ENCODE measurements at places on chromosomes 4 and X.

DNA sequence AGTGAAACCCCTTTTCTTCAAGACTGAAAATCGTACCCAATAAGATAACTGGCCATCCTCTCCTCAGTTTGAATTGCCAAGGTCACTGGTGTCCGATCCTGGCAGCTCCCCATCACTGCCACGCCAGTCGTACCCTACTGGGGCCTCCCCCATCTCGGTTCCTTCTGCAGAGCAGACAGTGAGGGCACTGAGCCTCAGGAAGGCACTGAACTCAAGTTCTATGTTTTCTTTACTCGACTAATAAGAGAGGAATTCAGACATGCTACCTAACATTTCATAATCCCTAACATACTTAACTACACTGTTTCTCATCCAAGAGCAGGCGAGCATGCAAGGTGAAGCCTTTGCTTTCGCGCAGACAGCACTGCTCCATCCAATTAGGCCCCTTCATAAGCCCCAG, 23.4 kb downstream of the ZFYVE28 start:
- no peak for DNase-seq

DNA sequence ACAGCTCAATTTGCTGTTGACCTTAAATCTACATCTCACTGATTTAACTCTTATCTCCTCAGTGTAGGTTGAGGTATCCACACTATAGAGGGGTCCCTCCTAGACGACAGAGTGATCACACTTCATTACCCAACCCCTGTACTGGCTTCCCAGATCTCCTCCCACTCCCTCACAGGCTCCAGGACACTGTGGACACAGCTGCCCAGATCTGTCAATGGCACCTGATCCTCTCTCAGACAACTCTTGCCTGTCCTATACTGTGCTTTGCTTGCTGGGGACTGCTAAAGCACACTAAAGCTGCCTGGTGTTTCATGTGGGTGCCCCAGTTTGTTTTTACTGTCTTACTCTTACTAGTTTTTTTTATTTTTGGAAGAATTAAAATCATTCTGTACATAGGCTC, 27.9 kb downstream of the RAB40AL start:
- DNase-seq: no peak

DNA sequence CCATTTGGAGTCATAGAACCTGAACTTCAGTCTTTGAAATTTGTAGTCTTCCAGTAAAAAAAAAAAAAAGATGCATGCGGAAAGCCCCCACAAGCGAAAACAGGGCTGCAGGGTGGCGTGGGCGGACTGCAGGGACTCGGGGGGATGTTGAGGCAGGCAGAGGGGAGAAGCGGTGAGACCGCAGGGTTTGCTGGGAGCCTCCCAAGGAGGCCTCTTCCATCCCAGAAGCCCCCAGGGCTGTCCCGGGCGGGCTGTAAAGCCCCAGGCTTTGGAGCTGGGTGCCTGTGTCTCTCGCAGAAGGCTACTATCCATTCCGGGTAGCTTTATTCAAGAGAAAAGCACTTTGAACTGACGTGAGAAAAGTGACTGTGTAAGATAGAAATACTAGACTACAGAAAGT, 46.7 kb upstream of the TADA2B start:
- DNase-seq: no peak

- DNase-seq: peak; percentile 46
Observed at GRCh38 chr4:146340798-146341197, 126.5 kb downstream of the REELD1 start.

DNA sequence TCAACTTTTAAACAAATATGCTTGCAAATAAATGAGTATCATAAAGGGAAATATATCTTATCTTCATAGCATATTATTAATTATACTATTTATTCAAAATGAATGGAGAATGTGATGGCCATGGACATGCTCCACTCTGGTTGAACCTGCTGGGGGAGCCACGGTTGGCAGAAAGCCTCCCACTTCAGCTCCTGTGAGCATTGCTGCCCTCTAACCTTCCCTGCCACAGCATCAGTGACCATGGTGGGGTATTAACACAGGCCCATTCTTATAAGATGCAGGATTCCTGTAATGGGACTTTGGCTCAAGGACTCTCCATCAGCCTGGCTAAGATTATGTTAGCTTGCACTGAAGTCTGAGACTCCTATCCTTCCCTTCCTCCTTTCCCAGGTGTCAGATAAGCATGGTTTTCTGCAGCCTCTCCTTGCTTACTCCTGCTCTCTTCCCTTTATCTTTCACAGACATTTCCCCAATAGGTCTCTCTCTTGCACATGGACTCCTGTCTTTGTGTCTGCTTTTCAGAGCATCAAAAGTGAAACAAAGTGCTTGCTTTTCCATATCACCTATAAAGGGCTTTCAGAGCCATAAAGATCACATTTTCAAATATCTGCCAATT, 4.9 kb upstream of the ABRAXAS1 start:
- no peak for DNase-seq

DNA sequence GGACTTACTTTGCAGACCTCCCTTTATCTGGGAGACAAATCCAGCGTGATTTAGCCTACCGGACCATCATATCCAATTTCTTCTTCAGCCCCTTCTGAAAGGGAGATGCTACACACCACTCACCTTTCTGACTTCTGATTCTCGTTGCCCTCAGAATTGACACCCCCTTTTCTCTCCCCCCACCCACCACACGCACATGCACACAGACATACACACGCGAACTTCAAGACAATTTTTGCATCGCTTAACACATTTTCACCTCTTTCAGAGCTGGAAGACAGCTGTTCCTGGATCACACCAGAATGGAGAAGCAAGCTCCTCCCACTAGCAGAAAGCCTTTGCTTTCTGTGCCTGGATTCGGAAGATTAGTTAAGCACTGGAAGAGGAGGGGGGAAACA, 1.0 kb upstream of the SNCA start:
- peak; percentile 31 for DNase-seq

DNA sequence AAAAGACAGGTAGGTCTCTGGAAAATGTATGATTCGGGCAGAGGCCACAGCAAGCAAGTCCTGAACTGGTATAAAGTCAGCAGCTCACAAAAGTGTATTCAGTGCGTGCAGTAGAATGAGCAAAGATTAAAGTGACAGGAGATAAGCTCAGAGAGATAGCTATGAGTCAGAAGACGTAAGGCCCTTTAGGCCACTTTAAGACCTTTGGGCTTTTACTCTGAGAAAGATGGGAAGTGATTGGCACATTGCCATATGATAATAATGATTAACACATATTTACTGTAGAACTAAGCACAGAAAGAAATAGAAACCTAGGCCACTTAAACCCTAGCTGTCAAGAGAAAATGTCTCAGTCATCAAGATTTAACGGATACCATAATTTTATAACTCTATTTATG, 51.7 kb downstream of the TBCK start:
- DNase-seq: no peak

DNA sequence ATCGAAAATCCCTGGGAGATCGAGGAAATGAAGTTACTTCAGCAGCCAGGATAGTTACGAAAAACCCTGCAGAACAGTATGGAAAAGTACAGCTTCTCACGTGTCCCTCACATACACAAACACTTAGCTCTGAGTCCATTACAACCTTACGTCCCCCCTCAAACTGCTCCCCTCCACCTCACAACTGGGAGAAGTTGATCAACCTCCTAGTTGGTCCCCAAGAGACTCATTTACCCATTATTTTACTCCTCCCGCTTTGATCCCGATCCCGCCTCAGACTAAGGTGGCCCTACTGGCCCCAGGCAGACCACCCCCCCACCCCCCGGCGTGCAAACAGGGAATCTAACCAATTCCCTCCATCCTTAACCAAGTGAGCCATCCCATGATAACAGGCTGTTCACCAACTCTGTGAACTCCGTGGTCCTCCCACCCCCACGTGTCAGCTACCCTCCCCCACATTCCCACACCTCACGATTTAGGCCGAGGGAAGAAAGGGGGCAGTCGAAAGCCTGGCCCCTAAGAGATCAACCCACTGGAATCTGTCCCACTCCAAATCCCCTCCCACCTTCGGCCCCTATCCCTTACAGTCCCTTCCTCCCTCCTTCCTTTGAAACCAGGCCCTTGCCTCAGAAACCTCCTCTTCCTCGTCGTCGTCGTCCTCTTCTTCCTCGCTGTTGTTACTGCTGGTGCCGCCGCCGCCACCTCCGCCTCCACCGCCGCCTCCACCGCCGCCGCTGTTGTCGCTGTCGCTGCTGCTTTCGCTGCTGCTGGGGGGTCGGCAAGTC, 755 bp downstream of the ANKRD17 start:
- peak; percentile 41 for DNase-seq

DNA sequence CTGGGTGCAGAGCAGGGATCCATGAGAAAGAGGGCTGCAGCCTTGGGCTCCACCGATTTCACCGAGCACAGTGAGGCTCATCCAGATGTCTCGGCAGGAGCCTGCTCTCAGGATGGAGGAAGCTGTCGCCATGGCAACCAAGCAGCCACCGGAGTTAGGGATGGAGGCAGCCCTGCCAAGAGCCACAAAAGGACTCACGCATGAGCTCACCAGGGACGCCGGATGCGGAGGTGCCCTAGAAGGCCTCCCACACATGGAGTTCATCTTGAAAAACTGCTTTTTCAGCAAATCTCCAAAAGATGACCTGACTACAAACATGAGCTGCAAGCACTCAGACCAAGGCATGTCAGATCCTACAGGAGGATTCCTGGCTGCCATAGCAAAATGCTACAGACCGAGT, 90.7 kb downstream of the WFS1 start:
- no peak for DNase-seq

- DNase-seq: peak; percentile 82
Observed at GRCh38 chr4:169439244-169439643, 168.5 kb upstream of the SH3RF1 start.

All from lung microvascular endothelial cell (primary cell).